ENCODE measurements at places on chromosomes 4 and X.

DNA sequence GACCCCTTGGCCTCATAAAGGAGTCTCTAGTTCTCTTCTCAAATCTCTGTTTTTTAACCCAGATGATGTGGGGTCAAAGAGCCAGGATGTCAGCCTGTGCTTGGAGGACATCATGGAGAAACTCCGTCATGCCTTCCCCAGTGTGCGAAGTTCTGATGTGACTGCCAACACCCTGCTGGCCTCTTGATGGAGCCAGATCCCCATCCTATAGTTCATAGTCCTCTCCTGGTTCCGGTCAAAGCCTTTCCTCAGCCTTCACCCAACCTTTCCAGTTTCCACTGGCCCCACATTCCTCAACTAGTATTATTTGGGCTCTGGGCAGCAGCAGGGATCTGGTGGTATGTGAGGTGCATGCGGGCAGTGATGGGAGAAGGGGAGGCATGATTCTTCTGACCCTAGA lies 30.7 kb downstream of the TAF7L start:
- no peak for DNase-seq

- DNase-seq: peak; percentile 96
These were observed 58.0 kb downstream of the PPEF2 start for GRCh38 chr4:75844151-75844662.

GRCh38 chr4:150976478-150977118 lies 38.5 kb downstream of the LRBA start:
- DNase-seq: no peak

- DNase-seq: no peak
These were observed 28.6 kb downstream of the TBC1D14 start for GRCh38 chr4:6938237-6938636.

GRCh38 chr4:54067166-54067565 lies 2.8 kb upstream of the CHIC2 start:
- DNase-seq: peak; percentile 71

DNA sequence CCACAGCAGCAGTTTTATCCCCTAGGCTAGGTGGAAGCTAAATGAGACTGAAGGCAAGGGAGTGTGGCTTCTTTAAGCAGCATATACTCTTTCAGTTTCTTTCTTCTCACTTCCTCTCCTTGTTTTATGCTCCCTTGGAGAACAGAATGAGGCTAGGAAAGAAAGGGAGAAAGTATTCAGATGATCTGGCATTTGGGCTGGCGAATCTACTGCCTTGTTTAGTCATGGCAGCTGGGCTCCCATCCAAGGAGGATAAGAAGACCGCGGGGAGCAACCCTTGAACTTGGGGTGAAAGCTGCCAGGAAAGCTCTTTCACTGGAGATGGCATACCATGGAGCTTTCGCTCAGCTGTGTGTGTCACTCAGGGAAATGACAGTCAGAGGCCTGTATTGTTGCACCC lies 72.1 kb downstream of the ARHGEF38 start:
- DNase-seq: peak; percentile 40

GRCh38 chr4:134327274-134328122 lies 125.9 kb upstream of the PABPC4L start:
- DNase-seq: no peak

- no peak for DNase-seq
These were observed 10.2 kb upstream of the SFRP2 start for GRCh38 chr4:153798901-153799693.

DNA sequence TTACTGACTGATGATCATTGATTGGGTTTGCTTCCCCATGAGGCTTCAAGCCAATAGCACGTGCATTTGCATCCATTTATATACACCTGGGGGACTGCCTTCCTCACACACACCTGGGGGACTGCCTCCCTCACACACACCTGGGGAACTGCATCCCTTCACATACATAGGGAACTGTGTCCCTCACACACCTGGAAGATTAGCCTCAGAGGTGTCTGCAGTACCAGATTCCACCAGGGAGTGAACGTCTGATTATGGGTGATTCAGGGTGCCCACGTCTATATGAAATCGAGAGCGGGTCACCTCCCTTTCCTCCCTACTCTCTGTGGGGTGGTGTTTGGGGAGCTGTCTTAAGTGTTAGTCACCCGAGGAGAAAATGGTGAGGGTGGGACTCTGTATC lies 16.9 kb downstream of the CD99 start:
- no peak for DNase-seq

All from IMR-90 (cell line).